ENCODE measurements at places on chromosomes 1 and 21.

- no peak for DNase-seq
These were observed 282.8 kb upstream of the PKN2 start for GRCh38 chr1:88401313-88401712.

GRCh38 chr1:69185378-69185777 lies 382.3 kb upstream of the LRRC7 start:
- no peak for DNase-seq

GRCh38 chr21:33315946-33316710 lies 8.6 kb upstream of the IFNAR1 start:
- no peak for DNase-seq

DNA sequence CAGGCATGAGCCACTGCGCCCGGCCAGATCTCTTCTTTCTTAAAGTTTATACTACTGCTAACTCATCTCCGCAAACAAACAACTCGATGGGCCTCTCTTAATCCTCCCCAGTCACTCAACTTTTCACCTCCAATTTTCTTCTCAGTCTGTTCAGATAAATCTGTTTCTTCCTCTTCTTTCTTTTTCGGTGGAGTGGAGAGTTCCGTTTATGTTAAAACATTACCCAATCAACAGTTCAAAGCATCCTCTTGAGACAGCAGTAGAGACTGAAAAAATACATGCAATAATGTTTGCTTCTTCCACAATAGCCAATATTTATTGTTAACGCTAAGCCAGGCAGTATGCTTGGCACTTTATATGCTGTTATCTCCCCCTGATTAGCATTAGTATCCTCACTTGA lies 1.4 kb upstream of the ANKRD13C start:
- DNase-seq: no peak

DNA sequence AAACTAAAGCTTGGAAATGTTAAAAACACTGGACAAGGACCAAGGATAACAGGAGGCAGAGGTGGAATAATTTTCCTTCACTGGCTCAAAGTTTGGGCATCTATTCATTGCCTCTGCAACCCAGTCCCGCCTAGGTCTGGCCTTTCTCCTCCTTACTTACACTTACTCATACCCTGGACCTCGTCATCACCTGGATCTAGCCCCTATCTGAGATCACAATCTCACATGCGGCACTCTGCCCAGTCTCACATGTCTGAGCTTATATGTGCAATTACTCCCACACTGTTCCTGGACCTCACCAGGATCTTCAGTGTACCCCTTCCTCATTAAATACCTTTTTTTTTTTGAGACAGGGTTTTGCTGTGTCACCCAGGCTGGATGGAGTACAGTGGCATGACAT lies 37.6 kb downstream of the NVL start:
- DNase-seq: no peak

DNA sequence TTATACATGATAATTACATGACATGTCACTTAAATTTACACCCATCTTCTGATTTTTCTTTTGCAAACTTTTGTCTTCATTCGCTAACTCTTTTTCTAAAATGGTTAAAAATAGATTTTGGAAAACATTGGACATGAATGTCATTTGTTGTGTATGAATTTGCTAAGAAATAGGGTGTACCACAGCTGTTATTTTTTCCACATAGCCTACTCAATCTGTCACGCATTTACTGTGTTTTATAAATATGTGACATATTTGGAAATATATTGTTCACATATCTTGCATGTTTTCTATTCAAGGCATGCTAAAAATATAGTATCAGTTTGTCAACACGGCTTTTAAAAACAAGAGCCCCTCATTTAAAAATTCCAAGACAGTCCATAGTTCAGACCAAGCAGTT lies 47.9 kb upstream of the TARBP1 start:
- DNase-seq: no peak

- no peak for DNase-seq
These were observed 38.0 kb upstream of the RGS5 start for GRCh38 chr1:163240705-163241104.

- no peak for DNase-seq
These were observed 9.6 kb downstream of the STUM start for GRCh38 chr1:226558036-226558650.

- no peak for DNase-seq
These were observed 542 bp upstream of the ASTN1 start for GRCh38 chr1:177165069-177165439.

- DNase-seq: no peak
These were observed 125.0 kb downstream of the PRDM2 start for GRCh38 chr1:13825033-13825432.

- DNase-seq: peak; percentile 42
These were observed 146.0 kb downstream of the RERE start for GRCh38 chr1:8671306-8671917.

GRCh38 chr1:32898056-32898455 lies 3.1 kb downstream of the TMEM54 start:
- DNase-seq: no peak

- DNase-seq: no peak
These were observed 26.5 kb upstream of the ITLN1 start for GRCh38 chr1:160911441-160911840.

DNA sequence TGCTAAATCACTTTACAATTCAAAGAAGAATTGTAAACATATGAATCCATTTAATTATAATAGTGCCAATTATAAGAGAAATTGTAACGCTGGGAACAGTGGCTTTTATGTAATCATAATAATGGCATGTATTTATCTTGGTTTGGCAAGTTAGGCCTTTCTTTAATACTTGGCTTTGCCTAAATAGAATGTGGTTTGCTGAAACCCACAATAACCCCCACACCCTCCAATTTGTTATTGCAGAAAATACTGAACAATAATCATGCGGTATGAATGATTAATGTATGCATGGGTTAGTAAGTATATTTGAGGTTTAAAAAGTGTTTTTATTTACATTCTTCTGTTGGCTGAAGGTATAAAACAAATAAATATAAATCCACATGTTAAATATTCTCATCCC lies 138.2 kb downstream of the NFIA start:
- DNase-seq: no peak

GRCh38 chr1:63732666-63733065 lies 41.2 kb upstream of the ROR1 start:
- no peak for DNase-seq

GRCh38 chr21:41799763-41800162 lies 32.9 kb upstream of the RIPK4 start:
- no peak for DNase-seq

DNA sequence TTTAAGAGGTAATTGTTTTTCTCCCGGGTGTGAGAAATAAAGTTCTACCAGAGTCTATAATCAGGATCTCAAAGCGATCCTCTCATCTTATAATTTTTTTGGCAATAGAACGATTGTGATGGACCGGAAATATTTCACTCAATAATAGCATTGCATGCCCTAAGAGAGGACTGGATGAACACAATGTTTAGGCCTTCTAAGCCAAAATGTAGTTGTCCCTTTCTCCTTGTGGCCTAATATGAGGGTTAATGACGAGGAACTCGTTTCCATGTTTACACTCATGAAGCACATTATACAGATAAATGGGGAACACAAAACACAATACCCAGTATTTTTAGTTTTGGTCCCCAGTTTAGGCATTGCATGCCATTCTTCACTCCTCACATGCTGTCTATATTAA lies 5.9 kb downstream of the TBX15 start:
- DNase-seq: no peak

- no peak for DNase-seq
These were observed 12.0 kb downstream of the SYT11 start for GRCh38 chr1:155871390-155871789.

DNA sequence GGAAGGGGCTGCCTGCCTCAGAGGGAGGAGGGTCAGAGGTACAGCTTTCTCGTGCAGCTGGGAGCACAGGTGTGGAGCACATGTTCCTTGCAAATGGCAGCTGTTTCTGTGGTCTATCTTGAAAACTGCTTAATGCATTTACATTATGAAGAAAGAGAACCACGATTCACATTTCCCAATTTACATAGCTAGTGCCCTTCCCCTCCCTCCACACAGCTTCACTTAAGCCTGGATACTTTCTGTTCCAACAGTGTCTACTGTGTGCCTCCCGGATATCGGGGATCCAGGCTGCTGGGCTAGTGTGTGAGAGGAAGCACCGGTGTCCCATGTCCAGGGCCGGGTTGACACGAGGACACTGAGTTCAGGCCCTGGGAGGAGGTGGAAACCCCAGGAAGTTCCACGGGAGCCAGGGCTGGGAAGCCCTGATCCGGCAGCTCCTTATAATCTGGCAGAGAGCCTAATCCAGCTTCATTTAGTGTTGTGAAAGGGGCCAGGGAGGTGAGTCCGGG lies 31.6 kb downstream of the TMCC2 start:
- no peak for DNase-seq

DNA sequence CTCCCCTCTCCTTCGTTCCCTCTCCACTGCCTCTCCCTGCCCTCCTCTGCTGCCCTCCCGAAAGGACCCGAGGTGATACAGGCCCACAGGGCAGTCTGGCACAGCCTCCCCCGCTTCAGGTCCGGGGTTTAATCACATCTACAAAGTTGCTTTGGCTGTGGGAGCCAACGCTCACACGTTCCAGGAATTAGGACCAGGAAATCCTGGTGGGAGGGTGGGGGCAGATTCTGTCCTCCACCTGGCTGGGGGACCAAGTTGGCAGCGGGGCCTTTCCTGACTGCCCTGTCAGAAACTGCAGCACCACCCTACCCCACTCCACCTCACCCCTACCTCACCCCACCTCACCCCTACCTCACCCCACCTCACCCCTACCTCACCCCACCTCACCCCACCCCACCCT lies 95.1 kb downstream of the WDR4 start:
- DNase-seq: no peak

GRCh38 chr1:38256072-38256471 lies 209.5 kb upstream of the POU3F1 start:
- DNase-seq: no peak

GRCh38 chr1:8107897-8108296 lies 81.8 kb upstream of the ERRFI1 start:
- no peak for DNase-seq

DNA sequence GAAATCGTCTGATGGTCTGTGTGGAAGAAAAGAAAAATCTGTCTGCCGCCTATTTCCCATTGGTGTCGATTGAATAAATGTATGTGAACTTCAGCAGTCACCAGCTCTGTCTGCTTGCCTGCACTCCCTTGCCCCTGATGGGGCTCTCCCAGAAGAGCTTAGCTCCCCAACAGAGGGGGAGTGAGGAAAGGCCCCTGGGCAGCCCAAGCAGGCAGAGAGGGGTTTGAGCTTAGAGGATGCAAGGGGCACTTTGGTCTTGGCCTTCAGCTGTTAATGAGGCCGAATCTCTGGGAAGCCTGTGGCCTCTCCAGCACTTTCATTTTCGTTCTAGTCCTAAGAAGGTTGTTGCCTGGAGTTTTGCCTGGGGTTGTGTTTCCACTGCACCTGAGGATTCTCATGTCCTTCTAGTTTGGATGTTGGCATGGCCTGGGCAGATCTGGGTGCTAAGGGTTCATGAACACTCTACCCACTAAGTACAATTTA lies 2.8 kb downstream of the FOXD2 start:
- DNase-seq: no peak

DNA sequence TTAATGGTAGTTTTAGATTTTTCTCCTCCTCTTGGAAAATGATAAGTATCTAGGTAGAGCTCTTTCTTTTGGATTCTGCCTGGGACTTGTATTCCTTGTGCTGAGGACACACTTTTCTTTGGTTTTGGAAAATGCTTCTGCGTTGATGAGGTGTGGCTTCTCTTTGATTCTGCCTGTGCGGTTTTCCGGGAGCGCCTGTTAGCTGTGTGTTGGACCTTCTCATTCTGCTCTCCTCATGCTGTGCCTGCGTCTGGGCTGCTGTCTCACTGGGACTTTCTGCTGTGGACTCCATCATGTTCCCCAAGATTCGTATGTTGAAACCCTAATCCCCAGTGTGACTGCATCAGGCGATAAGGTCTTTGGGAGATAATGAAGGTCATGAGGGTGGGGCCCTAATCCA lies 21.0 kb downstream of the C1orf174 start:
- no peak for DNase-seq

- DNase-seq: no peak
These were observed 50.3 kb downstream of the TRAF5 start for GRCh38 chr1:211376807-211377470.

GRCh38 chr1:54091666-54092065 lies 38.3 kb downstream of the TCEANC2 start:
- no peak for DNase-seq

DNA sequence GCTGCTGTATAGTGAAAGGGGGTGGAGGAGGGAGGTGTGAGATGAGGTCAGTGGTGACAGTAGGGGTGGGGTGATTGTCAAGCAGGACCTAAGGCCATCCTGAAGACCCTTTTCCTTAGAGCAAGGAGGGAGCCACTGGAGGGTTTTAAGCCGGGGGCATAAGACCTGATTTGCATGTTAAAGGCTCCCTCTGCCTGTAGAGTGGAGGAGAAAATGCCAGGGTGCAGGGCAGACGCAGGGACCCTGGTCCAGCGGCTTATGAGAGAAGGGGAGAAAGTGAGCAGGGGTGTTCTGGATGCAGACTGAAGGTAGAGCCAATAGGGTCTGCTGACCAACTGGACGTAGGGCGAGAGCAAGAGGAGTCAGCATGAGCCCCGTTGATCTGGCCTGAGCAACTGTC lies 154.1 kb downstream of the TRABD2B start:
- no peak for DNase-seq

- no peak for DNase-seq
These were observed 56.8 kb upstream of the PDE9A start for GRCh38 chr21:42596657-42597056.

DNA sequence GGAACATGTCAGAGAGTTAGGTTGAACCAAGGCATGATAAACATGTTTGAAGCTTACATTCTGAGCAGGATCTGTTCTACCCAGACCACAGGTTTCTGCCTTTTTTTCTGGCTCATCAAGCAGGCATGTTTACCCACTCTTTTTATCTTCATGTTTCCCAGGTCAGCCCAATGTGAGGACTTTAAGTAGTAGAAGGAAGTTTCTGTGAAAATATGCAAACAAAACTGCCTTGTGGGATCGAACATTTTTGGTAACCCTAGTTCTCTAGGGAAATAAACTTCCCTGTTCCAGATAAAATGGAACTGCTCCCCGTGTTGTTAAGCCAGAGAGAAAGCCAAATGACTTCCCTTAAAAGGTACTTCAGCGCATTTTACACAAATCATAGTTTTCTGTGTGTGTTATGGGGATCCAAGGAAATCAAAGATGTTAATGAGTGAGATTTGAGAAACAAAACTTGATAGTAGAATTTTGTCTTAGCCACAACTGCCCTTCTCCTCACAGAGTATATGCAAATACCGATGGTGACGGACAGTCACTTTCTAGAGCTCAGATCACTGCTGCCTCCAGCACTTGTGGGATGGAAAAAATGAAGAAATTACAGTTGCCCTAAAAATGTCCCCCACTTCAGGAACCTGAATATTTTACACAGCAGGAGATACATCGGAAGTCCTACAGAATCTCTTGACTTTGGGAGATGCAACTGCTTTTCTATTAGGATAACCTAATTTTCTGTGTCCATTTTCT lies 765 bp upstream of the HIPK1 start:
- DNase-seq: no peak

Measured in CD4-positive, alpha-beta T cell treated with Interleukin-4 for 1 hour (primary cell).